ENCODE measurements at places on chromosomes 5 and 9.

GRCh38 chr5:159854916-159855315 lies 61.4 kb upstream of the ADRA1B start:
- no peak for DNase-seq

DNA sequence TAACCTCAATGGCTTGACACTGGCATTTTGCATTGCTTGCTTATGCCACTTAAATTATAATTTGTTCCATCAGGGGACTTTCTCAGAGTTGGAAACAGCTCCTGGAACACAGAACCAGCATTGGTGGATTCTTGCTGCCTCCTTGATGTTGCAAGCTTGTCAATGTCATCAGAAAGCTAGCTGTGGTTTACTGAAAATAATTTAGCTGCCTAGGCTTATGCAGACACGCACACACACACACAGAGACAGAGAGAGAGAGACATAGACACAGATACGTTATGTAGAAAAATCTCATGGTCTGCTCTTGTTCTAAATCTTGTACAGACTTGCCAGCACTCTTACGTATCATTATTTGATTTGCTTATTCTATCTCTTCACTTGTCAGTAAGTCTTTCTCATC lies 78.0 kb downstream of the HMHB1 start:
- DNase-seq, result no peak

DNA sequence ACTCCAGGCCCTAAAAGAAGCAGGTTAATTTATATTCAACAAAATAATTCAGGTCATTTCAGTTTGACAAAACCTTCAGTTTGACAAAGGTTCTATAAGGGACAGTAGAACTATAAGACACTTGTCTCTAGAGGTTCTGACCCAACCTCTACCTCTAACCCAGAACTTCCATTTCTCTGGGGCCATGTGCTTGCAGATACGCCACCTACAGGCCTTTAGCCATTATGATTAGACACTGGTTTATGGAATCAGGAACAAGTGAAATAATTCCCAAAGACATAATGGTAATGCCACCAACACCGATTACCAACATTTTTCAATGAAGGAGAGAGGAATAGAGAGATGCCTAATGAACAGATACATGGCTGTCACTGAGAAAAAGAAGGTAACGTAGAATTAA lies 733.9 kb downstream of the PRELID2 start:
- no peak for DNase-seq

- DNase-seq, result no peak
Measured at GRCh38 chr5:78926252-78926651, 58.9 kb downstream of the ARSB start.

DNA sequence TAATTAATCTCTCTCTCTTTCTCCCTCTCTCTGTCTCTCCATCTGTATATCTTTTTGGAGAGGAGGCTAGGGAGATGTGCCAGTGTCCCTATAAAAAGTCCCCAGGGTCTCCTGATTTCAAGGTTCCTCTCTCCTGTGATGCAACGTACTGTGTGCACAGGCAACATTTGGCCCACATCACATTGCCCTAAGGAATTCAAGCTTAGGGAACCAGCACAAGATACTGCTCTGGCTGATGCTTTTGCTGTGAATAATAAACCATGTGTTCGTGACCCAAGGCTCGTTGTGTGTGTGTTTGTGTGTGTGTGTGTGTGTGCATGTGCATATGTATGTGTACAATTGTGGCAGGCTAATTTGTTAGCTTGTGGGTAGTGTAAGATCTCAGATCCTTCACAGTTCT lies 9.7 kb downstream of the SPATA9 start:
- DNase-seq, result no peak

- no peak for DNase-seq
Measured at GRCh38 chr5:133503511-133503910, 108.8 kb downstream of the FSTL4 start.

DNA sequence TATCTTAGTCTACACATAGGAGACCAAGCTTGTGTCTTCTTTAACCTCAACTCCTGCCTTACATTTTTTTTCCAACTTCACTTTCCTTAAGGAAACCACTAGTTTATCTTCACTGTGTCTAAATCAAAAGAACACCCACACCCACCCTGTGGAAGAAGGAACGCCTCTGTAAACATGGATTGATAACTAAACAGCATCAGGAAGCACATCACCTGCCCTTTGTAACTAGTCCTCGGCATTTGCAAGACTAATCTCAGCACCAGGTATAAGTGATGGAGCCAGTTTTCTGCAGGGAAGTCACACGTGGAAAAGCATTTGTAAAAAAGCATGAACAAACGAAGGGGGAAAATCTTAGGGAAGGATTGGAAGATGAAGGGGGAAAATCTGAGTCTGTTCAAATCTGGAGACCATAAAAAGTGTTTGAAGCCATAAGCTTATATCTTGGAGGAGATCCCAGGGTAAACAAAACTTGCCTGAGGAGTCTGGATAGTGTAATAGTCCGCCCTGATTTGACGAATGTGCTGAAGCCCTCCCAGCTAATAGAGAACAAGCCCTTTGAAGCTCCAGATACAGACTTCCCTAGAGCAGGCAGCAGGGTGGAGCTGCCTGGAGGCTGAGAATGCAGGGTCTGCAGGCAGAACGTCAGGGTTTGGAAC lies 117.3 kb upstream of the LHFPL2 start:
- DNase-seq, result no peak

- DNase-seq, result no peak
Measured at GRCh38 chr9:115143689-115144088, 25.7 kb upstream of the TNC start.

- no peak for DNase-seq
Measured at GRCh38 chr5:169647566-169647965, 10.5 kb downstream of the DOCK2 start.

DNA sequence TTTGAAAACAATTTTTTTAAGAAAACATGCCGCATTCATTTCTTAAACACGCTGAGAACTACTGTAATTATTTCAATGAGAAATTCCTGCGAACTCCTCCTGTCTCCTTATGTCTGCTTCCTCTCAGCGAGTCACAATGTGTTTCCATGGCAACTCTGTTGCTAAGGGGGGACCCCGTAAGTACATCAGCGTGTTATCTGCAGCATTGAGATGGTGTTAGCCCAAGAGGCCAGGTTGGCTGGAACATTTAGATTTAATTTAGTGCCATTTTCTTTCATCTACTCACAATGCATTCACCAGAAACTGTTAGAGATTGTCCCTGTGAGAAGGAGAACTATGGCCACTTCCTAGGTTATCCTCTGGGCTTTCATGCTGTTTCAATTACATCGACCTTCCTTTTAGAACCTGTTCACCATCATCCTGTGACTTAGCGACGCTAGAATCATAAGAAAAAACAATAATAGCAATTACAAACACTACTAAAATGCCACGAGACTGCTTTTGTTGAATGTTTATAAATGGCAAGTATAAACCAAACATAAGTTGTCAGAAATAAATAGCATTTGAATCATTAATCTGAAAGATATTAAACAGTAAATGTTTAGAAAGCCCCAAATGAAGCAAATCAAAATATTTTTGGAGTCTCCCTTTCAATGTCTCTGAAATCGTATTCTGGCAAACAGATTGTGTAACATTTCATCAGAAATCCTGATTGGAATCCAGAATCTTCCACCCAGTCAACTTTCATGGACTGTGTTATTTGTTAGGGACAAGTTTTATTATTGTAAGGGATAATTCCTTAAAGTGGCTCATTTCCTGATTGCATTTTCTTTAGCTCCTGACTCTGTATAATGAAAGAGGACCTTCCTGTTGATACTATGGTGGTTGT lies 39.7 kb upstream of the SHC3 start:
- no peak for DNase-seq

DNA sequence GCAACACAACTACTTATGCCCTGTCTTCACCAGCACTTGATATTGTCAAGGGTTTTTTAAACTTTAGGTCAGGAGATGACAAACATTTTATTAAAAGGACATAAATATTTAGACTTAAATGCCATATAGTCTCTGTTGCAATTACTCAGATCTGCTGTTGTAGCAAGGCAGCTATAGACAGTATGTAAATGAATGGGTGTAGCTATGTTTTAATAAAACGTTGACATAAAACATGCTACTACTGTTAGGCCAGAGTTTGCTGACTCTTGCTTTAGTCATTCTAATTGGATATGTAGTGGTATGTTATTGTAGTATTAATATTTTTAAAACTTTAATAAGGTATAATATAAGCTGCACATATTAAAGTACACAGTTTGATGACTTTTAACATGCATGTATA lies 27.7 kb downstream of the ZNF131 start:
- DNase-seq, result no peak

DNA sequence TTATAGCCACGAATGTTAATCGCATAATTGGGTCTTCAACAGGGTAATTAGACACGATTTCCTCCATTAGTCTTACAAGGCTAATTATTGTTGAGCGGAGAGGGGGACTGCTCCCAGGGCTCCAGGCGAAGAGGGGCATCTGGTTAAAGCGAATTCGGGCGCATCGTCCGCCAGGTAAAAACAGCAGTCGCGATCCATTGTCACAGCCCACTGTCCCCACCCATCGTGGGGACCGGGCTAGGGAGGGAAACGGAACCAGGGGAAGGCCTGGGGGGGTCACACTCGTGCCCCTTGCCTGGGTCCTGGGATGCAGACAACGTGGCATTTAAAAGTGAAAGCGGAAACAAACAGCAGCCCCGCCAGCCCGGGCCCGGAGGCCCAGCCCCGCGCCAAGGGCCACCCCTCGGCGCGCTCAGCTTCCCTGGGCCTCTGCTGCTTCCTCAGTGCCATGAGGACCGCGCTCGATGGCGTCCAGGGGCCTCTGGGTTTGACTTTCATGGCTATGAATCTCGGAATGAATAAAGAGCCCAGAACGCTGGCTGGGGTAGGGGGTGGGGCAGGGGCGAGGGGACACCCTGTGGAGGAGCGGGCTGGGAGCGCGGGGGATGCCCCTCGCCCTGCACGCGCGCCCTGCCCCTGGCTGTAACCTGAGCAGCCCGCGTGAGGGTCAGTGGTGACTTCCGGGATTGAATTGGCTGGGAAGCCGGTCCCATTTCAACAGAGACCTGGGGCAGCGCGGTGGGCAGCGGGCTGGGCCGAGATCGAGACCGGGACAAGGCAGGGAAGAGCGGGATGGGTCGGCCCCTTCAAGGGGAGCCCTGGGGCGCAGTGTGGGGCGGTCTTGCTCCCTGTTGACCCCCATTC lies 99.9 kb downstream of the GTF3C4 start:
- peak; percentile 39 for DNase-seq

DNA sequence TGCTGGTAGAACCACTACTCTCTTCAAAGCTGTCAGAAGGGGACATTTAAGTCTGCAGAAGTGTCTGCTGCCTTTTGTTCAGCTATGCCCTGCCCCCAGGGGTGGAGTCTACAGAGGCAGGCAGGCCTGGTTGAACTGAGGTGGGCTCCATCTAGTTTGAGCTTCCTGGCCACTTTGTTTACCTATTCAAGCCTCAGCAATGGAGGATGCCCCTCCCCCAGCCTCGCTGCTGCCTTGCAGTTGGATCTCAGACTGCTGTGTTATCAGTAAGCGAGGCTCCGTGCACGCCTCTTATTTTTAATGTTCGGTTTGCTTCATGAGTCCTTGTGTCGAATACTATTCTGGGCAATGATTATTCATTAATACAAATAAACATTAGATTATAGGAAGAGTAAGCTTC lies 3.1 kb upstream of the SLC27A6 start:
- DNase-seq, result no peak

- DNase-seq, result peak; percentile 30
Measured at GRCh38 chr5:56190497-56190896, 42.6 kb downstream of the ANKRD55 start.

DNA sequence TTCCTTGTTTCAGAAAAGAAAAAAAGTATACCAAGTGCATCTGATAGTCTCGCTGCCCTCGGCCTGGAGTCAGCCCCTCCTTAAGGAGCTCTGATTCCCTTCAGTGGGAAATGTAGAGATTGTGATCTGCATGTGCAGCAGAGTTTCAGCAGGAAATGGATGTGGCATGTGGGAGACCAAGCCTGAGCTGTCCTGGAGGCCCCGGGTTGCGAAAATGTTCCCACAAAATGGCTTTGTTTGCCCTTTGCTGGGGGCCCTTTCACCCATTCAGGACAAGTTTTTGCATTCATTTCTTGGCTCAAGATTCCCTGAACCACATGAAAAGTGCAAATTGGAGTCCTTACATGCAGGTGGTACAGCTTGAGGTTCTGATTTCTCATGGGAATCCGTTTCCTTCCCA lies 230.9 kb downstream of the GADD45G start:
- no peak for DNase-seq

DNA sequence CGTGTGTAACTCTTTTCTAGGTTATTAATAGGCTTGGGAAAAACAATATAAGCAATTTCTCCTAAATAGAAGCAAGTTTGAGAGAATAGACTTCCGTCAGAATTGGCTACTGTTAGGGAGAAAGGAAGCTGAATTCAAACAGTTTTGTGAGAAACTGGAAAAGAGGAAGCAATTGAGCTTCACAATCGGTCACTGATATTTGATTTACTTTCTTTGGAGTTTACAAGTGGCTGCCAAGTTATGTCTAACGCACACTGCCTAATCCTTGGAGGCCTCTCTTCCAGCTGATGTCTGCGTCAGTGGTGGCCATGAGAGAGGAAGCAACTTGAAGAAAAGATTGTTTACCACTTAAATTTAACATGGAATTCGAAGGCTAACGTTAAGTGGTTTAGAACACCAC lies 319.5 kb downstream of the ADGRV1 start:
- DNase-seq, result no peak

DNA sequence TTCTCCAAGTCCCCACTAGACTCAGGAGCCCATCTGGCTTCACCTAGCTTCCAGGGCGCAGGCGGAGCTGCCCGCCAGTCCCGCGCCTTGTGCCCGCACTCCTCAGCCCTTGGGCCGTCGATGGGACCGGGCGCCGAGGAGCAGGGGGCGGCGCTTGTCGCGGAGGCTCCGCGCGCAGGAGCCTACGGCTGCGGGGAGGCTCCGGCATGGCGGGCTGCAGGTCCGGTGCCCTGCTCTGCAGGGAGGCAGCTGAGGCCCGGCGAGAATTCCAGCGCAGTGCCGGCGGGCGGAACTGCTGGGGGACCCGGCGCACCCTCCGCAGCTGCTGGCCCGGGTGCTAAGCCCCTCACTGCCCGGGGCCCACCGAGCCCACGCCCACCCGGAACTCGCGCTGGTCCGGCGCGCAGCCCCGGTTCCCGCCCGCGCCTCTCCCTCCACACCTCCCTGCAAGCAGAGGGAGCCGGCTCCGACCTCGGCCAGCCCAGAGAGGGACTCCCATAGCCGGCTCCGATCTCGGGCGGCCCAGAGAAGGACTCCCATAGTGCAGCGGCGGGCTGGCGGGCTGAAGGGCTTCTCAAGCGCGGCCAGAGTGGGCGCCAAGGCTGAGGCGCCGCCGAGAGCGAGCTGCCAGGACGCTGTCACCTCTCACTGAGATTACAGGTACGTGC lies 78.1 kb upstream of the PJA2 start:
- no peak for DNase-seq

- no peak for DNase-seq
Measured at GRCh38 chr5:132237670-132238069, 10.0 kb upstream of the P4HA2 start.

GRCh38 chr5:131534974-131535373 lies 100.1 kb downstream of the RAPGEF6 start:
- DNase-seq, result no peak

GRCh38 chr5:136439367-136439766 lies 74.0 kb upstream of the TRPC7 start:
- no peak for DNase-seq
